ENCODE measurements at places on chromosomes 11 and 22.

DNA sequence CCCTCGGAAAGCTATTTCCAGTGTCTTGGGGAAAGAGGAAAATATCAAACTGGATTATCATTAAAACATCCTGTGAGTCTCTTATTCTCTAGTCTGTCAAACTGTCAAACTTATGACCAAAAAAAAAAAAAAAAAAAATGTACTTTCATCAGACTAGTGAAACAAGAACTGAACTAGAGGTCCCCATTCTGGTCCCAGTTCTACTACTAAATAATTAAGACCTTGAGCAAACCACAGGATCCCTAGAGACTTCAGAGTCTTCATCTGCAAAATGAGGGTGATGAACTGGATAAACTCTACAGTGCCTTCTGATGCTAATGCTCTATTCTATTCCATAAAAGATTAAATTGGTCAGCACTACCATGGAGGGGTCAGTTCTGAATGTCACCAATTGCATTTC lies 105.8 kb downstream of the SERGEF start:
- DNase-seq, result no peak

- DNase-seq, result no peak
Observed at GRCh38 chr11:92670308-92670890, 299.1 kb upstream of the MTNR1B start.

DNA sequence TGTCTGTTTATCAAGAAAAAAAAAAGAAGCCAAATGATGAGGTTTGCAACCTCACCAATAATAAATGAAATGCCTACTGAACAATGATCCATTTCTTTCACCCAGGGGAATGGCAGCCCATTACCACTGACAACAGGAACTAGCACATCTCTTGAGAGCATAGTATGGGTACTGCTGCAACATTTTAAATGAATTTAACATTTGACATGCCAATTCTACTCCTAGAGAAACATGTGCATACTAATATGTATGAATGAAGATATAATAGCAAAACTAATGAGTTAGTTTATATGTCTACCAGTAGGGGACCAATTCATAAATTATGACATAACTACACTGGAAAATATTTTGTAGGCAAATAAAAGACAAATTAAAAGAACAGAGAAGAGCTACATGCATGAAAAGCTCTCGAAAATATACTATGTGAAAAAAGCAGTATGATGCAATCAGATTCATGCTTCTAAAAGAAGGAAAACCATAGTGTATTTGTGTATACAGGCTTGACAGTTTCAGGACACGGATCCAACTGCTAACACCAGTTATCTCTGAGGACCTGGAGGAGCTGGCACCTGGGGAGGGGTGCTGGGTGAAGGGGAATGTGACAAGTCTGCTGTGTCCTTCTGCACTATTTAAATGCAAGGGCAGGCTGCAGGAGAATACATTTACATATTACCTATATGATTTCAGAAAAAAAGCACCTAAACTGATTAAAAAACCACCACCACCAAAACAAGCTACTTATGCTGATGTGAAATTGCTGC lies 6.9 kb downstream of the SMCO4 start:
- no peak for DNase-seq

- DNase-seq, result no peak
Observed at GRCh38 chr11:8099291-8099899, 18.4 kb downstream of the TUB start.

DNA sequence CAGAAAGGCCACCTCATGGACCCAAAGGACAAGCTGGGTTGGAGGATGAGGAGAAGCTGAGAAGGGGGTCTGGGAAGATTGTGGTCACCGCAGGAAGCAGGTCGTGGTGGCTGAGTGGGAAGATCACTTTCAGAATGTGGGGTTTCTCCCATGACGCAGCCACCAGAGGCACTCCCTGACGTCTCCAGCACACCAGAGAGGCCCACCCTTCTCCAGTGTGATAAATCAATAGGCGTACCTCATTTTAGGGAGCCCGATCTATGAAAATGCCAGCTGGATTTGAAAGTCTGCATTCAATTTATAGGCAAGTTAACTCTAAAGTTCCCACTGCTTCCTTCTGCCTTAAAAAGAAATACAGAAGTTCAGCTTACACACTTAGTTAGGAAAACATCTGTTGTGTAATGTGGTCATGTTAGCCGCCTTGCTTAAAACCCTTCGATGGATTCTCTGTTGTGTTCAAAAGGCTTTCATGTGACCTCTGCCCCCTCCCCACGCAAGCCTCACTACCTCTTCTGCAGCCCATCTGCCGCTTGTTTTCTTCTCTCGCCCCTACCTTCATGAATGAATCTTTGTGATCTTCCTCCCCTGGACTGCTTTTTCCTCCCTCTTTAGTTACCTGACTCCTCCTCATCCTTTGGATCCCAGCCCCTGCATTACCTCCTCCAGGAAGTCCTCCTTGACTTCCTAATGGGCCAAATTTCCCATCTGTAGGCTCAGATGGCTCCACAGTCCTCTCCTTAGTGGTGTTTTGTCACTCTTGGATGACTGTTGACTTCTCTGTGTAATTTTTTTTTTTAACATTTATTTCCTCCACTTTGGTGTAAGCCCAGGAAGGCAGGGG lies 10.7 kb downstream of the TSPAN18 start:
- DNase-seq, result no peak

- no peak for DNase-seq
Observed at GRCh38 chr11:117713538-117713991, 83.5 kb downstream of the DSCAML1 start.

DNA sequence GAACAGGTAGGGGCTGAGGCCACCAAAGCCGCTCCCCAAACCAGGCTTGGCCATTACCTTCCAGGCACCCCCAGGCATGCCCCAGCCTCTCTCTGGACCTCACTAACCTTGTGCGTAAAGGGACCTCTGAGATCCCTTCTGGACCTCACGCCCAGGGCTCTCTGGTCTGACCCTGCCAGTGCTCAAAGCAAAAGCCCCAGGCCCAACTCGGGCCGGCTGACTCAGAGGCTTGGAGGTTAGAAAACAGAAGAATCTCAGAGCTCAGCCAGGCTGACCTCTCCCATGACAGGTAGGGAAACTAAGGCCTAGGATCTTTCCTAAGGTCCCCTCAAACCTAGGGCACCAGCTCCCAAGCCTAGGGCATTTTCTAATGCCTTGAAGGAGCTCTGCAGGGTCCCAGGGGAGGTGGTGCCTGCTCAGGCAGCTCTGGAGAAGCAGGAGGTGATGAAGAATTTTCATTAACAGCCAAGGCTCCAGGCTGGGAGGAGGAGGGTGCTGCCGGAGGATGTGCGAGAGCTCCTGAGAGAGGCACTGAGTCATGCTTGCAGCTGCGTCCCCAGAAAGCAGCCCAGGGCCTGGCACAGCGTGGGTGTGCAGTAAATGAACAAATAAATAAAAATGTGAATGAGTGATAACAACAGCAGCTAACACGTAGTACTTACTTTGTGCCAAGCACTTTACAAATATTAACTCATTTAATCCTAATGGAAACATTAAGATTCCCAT lies 25.6 kb downstream of the ARRB1 start:
- DNase-seq, result peak; percentile 80

DNA sequence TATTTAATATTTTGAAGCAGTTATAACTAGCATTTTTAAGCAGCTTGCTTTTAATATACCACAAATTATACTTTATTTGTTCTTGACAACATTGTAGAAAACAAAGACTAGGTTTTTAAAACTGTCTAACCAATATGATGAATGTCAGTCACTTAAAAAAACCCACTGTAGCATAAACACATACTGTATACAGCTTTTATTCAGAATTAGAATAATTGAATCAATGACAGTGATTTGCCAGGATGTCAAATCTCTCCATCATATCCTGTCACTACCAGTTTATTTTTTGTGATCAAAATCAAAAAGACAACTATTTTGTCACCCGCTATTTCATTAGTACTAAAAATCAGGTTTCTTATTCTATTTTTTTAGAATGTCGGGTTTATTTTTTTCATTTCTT lies 26.5 kb downstream of the PAX6 start:
- DNase-seq, result no peak

DNA sequence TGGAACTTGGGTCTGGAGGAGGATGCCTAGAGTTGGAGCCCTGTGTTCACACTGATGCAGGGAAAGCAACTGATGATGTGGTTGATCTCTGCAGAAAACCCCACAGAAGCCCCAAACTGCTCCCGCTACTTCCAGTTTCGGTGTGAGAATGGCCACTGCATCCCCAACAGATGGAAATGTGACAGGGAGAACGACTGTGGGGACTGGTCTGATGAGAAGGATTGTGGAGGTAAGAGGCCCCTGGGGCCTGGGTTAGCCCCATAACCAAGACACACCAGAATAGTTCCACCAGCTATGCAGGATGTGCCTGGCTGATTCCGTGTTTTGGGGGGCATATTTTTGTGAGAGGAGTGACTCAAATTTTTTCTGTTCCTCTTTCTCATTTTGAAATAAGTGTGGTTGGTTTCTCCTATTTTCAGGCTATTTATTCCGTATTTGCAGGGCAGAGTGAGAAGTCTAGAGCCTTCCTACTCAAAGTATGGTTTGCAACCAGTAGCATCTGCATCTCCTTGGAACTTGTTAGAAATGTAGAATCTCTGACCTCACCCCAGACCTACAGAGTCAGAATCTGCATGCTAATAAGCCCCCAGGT lies 137.3 kb upstream of the SORL1-AS1 start:
- no peak for DNase-seq

- DNase-seq, result no peak
Observed at GRCh38 chr11:27524155-27524554, 17.6 kb upstream of the LIN7C start.

GRCh38 chr11:126697936-126698335 lies 302.6 kb downstream of the KIRREL3 start:
- DNase-seq, result no peak

DNA sequence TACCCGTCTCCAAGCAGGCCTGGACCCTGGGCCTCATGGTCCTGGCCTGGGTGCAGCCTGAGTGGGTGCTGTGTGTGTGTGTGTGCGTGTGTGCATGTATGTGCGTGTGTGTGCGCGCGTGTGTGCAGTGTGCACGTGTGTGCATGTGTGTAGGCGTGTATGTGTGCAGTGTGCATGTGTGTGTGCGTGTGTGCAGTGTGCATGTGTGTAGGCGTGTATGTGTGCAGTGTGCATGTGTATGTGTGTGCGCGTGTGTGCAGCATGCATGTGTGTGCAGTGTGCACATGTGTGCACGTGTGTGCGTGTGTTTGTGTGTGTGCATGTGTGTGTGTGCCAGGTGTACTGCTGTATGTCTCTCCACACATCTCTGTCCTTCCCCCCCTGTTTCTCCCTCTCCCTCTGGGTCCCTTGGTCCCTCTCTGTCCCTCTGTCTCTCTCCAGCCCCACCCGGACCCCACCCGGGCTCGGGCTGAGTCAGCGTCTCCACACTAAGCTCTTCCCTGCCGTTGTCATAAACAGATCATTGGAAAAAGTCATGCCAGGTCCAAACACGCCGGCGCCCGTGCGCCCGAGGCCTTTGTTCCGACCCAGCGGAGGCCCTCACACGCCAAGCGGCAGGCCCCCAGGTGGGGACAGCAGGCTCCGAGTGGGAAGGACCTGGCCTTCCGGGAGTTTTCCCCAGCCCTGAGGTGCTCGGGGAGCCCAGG lies 34.0 kb downstream of the WNT7B start:
- no peak for DNase-seq

Measured in RWPE2 (cell line).